ENCODE measurements at places on chromosomes 12 and 14.

- DNase-seq, result no peak
Observed at GRCh38 chr14:23702656-23703426, 66.7 kb downstream of the DHRS2 start.

GRCh38 chr12:23887055-23887835 is 62.2 kb downstream of the SOX5 start:
- no peak for DNase-seq

GRCh38 chr12:98939350-98939749 is 294.3 kb downstream of the APAF1 start:
- no peak for DNase-seq

- no peak for DNase-seq
Observed at GRCh38 chr12:18428416-18428815, 167.1 kb downstream of the PIK3C2G start.

DNA sequence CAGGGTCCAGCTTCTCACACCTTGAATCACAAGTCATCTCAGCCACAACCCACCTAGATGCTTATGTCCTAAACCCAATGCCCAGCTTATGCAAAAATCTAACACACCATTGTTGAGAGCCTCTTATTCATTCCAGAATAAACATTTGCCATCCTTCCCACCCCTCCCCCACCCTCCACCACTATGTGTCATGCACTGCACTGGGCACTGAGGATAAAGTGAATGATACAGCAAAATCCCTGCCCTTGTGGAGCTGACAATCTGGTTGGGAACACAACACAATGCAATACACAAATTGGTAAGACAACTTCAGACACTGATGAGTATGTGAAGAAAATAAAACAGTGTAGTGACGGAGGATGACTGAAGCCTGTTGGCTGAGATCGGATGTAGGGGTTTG is 1.4 kb upstream of the GLTP start:
- DNase-seq, result no peak

DNA sequence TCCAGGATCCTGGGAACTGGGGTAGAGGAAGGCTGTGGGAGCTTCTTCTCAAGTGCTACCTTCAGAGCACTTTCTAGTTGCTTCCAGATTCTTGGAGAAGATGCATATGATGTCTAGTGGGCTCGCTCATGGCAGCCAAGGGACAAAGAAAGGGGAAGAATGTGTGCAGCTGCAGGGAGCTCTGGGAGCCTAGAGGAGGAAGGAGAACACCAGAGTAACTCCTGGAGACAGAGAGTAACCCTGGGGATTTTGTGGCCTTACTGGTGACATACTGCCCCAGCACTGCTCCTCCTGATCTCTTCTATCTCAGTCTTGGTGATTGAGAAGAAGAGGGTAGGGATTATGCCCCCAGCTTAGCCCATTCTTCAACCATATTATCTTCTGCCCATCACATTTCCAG is 10.3 kb upstream of the SP7 start:
- DNase-seq, result no peak

DNA sequence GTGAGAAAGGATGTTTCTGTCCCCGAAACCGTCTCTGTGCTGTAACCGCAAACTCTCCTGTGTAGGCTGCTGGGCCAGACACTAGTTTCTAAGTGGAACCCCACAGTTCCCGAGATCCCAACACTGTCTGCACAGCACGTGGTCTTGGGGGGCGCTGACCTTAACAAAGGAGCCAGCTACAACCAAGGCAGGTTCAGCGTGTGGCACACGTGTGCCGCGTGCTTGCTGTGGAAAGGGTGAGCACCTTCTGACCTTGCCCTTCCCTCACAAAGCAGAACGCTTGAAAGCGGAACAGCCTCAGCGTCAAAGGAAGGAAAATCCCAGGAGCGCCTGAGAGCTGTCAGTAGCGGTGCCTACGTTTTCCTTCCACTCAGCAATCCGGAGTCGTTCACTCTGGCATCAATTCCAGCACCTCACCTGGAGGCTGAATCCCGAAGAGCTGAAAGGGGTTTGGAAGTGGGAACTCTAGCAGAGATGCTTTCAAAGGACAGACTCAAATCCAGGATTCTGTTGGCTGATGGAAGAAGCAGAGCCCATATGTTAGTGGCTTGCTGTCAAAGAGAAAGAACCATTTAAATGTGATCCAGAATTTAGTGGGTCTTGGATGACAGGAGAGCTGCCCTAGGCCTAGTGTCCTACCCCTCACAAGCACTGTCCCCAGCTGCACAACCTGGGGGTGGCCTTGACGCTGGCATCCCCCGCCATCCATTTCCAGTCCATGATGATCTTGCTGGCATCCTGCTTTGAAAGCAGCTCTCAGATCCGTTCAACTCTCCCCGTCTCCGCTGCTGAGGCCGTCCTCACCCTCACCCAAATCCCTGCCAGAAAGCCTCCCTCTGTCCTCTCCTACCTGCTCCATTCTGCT is 27.1 kb downstream of the CCDC92 start:
- DNase-seq, result no peak

DNA sequence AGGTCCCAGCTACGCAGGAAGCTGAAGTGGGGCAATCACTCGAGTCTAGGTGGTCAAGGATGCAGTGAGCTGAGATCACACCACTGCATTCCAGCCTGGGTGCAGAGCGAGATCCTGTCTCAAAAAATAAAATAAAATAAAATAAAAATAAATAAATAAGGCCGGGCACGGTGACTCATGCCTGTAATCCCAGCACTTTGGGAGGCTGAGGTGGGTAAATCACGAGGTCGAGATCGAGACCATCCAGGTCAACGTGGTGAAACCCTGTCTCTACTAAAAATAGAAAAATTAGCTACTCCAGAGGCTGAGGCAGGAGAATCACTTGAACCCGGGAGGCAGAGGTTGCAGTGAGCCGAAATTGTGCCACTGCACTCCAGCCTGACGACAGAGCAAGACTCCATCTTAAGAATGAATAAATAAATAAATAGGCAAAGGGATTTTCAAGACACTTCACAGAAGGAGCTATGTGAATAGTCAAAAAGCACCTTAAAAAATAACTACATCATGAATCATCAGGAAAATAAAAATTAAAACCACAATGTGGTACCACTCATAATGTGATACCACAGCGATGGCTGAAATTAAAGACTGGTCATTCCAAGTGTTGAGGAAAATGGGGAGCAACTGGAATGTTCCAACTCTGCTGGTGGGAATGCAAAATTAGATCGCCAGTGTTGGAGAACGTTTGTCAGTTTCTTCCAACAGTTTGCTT is 92.9 kb upstream of the TBX3 start:
- no peak for DNase-seq

Data from DMS153 (cell line).